HTR-8/SVneo (cell line): ENCODE measurements at places on chromosomes 6 and 20.

DNA sequence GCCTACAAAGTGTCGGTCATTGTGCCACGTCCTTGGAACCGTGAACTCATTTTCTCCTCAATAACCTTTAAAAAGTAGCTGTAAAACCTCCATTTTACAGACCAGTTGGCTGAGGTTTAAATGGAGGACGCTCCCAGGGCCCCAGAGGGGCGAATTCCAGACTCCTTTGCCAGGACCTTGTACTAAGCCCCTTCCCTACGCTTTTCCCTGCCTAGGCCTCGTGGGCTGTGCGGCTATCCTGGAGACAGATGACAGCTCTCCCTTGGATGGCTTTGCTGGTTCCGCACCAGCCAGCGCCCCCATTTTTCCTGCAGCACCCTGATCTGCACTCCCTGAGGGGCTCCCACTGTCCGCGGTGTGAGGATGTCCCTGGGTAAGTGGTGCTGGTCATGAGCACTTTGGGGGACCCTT is 12.1 kb upstream of the SNHG17 start:
- no peak for DNase-seq

DNA sequence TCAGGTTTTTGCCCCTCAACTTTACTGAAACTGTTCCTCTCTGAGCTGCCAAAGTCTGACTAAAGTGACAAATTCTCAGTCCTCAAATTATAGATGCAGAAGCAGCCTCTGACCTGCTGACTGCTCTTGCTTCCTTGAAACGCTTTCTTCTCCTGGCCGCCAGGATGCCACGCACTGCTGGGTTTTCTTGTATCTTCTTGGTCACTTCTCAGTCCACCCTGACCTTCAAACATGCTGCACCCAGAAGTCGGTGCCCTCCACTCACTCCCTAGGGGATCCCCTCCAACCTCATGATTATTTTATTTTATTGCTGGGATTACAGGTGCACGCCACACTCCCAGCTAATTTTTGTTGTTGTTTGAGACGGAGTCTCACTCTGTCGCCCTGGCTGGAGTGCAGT is 24.7 kb downstream of the SYNJ2 start:
- DNase-seq, result no peak

GRCh38 chr20:37518606-37519507 is 2.2 kb upstream of the NNAT start:
- DNase-seq, result no peak

DNA sequence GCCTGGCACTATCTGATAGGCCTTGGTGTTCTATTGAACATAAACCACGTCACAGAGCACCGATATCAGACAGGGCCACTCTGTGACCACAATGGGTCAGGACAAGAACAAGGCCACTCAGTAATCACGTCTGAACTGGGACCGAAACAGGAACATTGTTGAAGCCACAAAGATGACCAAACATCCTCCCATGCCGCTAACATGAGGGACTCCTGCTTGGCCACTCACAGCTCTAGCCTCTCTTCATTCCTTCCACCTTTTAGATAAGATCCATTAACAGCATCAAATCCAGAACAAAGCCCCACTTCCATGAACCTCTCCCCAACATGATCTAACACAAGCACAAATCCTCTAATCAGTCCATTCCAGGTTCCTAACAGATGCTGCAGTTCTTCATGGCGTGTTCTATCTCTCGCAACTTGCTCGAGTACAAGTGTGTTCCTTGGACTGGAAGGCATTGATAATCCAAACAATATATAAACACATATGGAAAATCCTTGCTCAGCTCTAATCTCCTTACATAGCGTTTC is 7.4 kb downstream of the SIRT5 start:
- DNase-seq, result no peak

GRCh38 chr6:130858498-130859160 is 31.4 kb downstream of the SMLR1 start:
- DNase-seq, result no peak

GRCh38 chr20:9280666-9281065 is 211.8 kb downstream of the PLCB4 start:
- DNase-seq, result no peak

DNA sequence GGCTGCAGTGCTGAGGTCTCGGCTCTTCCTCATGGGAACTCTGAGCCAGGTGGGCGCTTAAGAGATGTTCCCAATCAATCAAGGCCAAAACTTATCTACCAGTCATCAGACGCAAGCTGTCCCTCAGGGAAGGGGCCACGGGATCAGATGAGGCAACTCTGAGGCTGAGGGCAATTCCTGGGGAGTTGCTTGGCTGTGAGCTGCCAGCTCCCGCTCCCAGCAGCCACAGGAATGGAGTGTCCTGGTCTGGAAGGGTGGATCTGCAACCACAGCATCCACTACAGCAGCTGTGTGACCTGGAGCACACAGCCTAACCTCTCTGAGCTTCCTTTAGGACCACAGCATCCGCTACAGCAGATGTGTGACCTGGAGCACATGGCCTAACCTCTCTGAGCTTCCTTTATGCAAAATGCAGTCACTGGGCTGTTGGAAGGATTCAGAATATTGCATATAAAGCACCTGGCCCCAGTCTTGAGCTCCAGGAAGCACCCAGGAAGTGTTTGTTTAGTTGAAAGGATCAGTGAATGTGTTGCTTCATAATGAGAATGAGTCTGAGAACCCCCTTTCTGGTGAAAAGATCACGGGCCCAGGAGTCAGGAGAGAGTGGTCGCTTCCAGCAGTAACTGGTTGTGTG is 60.9 kb downstream of the TFAP2C start:
- DNase-seq, result no peak

- no peak for DNase-seq
These were observed at the start of gene COL9A3 for GRCh38 chr20:62816884-62817873. Gene COL9A3, plus strand, starts transcription at chr20:62817050. Its CDS starts 15 bp downstream, at chr20:62817065.

- no peak for DNase-seq
These were observed 7.4 kb downstream of the PSMG4 start for GRCh38 chr6:3266170-3266569.

GRCh38 chr6:11439017-11439420 is 98.5 kb upstream of the TMEM170B start:
- no peak for DNase-seq

- DNase-seq, result no peak
These were observed 24.1 kb downstream of the LGSN start for GRCh38 chr6:63295553-63296194.

DNA sequence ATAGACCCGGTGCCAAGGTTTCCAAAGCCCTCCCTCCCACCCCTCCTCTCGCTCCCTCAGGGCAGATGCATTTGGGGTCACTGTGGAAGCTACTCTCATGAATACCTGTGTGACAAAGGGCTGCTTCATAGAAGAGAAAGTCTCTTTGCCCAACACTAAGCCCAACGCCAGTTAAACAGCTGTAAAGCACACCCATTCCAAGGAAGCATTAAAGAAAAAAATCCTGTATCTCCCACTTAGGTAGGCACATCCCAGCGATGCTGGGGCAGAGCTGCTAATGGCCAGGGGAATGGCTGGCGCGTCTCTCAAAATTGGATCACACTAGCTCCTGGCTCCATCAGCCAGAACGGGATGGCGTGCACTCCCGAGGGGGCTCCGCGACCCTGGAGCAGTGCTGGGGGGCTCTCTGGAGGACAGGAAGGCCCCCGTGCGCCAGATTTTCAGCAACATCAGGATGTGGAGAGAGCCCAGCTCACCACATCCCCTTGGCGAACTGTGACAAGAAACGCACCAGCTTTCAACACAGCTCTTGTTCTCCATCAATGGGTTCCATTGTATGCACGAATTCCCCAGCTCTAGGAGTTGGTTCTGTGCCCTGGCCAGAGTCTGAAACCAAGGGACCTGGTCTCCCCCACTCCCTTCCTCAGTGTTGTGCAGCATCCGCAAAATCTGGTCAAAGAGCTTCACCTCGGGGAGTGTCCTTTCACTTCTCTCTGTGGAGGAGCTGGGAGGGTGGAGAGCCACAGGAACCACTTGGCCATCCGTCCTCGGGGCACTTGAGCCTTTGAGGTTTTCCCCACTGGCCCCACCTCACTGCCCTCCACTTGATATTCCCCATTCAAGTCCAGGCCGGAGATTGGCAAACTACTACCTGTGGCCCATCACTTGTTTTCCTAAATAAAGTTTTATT is 74.1 kb downstream of the TFAP2C start:
- DNase-seq, result no peak

DNA sequence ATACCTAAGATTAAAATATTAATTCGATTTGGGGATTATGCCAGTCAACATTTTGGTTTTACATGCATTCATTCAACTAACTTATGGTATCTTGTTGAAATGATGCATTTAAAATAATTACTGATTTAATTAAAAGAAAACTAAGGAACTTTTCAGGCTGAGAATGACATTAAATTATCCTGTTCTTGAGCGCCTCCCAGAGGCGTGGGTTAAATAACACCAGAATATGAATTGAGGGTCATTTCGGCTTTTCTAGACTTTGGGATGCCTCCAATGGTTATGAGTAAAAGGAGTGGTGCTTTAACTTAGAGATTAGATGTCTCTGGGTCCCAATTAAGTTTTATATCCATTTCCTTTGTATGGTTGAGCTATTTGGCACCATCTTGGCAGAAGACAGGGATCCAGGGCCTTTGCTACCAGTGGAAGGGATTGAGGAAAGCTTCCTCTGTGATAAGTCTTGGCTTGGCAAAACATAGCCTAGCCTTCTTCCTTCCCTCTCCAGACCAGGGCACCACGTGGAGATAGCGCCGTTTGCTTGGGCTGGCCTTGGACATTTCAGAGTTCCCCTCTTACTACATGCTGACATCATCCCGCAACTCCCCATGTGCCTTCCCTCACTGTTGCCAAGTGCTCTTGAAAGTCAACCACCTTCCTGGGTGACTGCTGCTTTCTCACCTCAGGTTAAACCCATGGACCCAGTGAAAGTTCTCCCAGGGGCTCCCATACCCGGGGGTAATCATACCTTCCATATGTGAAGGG is 28.7 kb downstream of the GNAS start:
- DNase-seq, result no peak

- no peak for DNase-seq
These were observed 213.8 kb upstream of the AGPAT4 start for GRCh38 chr6:161487694-161488093.

DNA sequence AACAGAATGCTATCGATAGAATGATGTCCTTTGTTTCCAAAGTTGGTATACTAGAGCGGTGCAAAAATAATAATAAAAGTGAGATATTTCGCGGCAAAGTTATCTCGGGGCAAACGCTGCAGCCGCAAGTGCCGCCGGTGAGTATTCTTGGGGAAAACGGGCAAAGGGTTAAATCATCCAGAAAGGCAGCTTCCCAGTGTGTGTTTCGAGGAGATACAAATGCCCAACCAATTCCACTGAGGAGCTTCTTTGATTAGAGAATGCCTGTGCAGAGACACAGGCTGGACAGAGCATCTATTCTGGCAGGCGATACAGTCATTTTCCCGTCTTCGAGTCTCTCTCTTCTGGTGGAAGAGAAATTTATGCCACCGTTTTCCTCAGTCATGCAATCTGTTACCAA is 58.0 kb upstream of the MPC1 start:
- DNase-seq, result no peak

DNA sequence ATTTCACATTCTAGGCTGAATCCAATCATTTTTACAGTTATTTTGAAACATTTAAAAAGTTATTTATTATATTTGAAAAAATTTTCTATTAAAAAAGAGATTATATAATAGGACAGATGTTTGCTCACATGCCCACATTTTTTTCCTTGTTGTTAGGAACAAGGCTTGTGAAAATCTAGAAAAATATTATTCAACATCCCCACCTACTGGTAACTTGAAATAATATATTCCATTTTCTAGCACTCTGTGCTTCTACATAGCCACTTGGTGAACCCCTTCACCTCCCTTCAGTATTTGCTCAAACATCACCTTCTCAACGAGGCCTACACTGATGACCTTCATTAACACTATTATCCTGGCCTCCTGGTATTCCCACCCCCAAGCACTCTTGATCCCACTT is 18.3 kb upstream of the GPRC6A start:
- DNase-seq, result peak; percentile 15

GRCh38 chr6:107398001-107398400 is 61.4 kb downstream of the PDSS2 start:
- DNase-seq, result no peak

- DNase-seq, result no peak
These were observed 8.1 kb upstream of the AARS2 start for GRCh38 chr6:44321210-44321609.

DNA sequence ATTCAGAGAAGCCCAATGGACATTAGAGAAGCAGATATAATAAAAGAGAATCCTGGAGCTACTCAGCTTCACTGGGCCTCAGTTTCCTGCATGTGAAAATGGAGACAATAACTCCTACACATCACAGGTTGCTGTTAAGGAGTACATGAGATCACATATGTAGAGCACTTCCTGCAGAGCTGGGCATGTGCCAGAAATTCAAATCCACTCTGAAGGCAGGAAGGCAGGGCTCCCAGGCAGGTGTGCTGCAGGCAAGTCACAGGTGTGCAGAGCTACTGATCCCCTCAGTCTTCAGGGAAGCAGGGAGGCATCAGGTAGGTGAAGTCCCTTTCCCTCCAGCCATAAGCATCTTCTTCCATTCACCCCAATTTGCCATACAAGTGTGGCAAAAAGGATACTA is 48.0 kb downstream of the DST start:
- DNase-seq, result no peak

- DNase-seq, result peak; percentile 67
These were observed 3.9 kb upstream of the MICB start for GRCh38 chr6:31493875-31494694.

- no peak for DNase-seq
These were observed 78.8 kb upstream of the HMGN3 start for GRCh38 chr6:79313254-79313653.

DNA sequence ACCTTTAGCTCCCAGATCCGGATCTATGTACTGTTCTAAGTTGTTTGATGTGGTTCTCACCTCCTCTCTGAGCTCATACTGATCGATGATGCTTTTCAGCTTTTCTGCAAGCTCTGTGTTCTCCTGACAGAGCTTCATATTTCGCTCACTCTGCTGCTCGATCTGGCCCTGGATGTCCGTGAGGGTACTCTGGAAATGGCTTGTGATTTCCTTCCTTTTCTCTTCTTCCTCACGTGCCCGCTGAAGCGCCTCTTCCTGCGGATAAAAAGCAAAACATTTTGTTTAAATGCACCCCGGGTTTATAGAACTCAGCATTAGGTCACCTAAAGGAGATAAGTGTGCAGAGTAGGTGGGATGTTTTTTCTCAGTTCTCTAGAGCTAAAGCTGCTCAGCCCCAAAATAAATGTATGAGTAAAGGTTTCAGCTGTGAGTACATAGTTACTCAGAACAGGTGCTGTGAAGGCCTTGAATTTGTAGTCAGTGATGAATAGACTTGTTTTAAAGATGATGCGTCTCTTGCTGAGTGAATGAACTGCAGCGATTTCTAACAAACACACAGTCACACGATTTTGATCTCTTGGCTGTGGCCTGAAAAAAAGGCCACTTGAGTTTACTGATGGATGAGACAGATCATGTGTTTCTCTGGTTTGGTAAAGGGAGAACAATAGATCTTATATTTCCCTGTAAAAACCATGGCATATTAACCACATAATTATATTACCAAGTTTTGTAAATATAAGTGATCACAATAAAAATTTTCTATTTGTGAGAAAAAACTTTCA is 29.1 kb downstream of the TXLNB start:
- DNase-seq, result no peak

GRCh38 chr20:37994512-37994911 is 38.7 kb downstream of the TTI1 start:
- DNase-seq, result no peak

- DNase-seq, result no peak
These were observed 391 bp downstream of the ADGRF1 start for GRCh38 chr6:47041741-47042140.

- DNase-seq, result peak; percentile 38
These were observed 179.3 kb downstream of the MTHFD1L start for GRCh38 chr6:151044465-151045441.

- DNase-seq, result no peak
These were observed 70.9 kb downstream of the REV3L start for GRCh38 chr6:111411978-111412566.

GRCh38 chr6:47261191-47261590 is 48.5 kb downstream of the TNFRSF21 start:
- no peak for DNase-seq

GRCh38 chr6:19839788-19840187 is 2.6 kb downstream of the ID4 start:
- no peak for DNase-seq
